Ureter (tissue), 1 donor: ENCODE measurements at places on chromosomes 5 and 9. TPM values are rescaled to one million over a fixed set of nuclear protein-coding genes. Genes with fewer than 3 reads are reported as not detected.

Gene BSPRY
- 10.2 TPM for total RNA-seq

Gene FAM169A
- total RNA-seq: 15.2 TPM

Gene SV2C
- total RNA-seq: 0.60 TPM

Gene TICAM2
- 2.8 TPM for total RNA-seq

Gene KCTD16
- total RNA-seq: 0.18 TPM

Gene PCDHGC4
- total RNA-seq: 3.6 TPM

Gene PDLIM4
- 33.9 TPM for total RNA-seq
